Ureter (tissue), 1 donor: ENCODE measurements at places on chromosomes 13 and 19. TPM values are rescaled to one million over a fixed set of nuclear protein-coding genes. Genes with fewer than 3 reads are reported as not detected.

The BST2 gene
- total RNA-seq = 45.8 TPM

The LRRC4B gene
- total RNA-seq = 4.7 TPM

The KLK12 gene
- not detected for total RNA-seq

The ZNF649 gene
- 23.6 TPM for total RNA-seq

The RCBTB1 gene
- total RNA-seq = 12.2 TPM

The PPP1R37 gene
- total RNA-seq = 89.3 TPM
